Spinal cord (tissue), 10 donors: ENCODE measurements at places on chromosomes 13 and 19. TPM values are rescaled to one million over a fixed set of nuclear protein-coding genes. Genes with fewer than 3 reads are reported as not detected.

- no peak overlapping the region for H3K27ac ChIP-seq
- H3K4me1 ChIP-seq = no peaks in the 10 kb centered on the region
- no peaks in the 10 kb centered on the region for H3K36me3 ChIP-seq
- no peaks in the 10 kb centered on the region for H3K27me3 ChIP-seq
Measured at GRCh38 chr13:93758575-93758974, 532.0 kb downstream of the GPC6 start.

GRCh38 chr13:113275387-113275786 lies 21.7 kb upstream of the LAMP1 start:
- H3K4me1 ChIP-seq = no peaks in the 10 kb centered on the region
- peaks cover 14% of the 10 kb centered on the region for H3K36me3 ChIP-seq
- DNase-seq = peak; percentile 36
- H3K27me3 ChIP-seq = no peaks in the 10 kb centered on the region
- no peak overlapping the region for H3K4me3 ChIP-seq
- no peak overlapping the region for H3K27ac ChIP-seq

DNA sequence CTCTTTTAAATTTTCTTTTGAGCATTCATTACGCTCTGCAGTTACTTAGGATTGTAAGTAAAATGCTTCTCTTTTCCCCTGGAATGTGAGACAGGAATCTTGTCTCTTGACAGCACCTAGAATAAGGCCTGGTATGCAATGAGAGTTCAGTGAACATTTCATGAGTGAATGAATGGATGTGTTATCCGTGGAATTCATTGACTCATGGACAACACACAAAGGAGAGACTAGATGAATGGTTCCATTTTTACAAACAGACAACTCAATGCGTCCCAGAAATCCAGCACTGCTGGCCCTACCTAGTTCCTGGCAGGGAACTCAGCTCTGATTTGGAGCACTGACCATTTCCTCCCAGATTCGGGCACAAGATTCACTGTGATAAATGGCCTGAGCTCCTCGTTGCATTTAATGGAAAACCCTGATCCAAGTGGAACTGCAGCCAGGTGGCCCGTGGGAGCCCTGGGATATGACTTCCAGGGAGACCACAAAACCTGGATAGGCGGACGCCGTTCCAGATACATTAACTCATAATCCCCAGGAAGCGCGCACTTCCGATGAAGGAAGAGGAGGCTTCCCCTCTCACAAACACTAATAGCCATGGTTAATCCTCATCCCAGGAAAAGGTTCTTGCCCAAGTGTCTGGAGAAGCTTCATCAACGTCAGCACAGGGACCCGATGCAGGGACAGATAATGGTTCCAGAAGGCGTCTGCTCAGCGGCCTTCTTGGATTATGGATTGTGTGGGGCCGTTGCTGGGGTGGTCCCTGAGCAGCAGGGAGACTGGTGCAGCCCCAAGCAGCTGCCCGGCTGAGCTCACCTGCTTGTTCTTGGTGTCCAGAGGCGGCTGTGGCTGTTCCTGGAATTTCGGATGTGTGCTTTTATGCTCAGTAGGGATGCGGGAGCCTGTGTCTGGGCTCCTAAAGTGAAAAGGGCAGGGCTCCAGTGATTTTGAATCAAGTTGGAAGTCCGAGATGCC lies 211.1 kb upstream of the TSHZ3 start:
- H3K27ac ChIP-seq = no peak overlapping the region
- no peaks in the 10 kb centered on the region for H3K27me3 ChIP-seq
- no peaks in the 10 kb centered on the region for H3K36me3 ChIP-seq
- no peak for DNase-seq
- peaks cover 8% of the 10 kb centered on the region for H3K4me1 ChIP-seq

DNA sequence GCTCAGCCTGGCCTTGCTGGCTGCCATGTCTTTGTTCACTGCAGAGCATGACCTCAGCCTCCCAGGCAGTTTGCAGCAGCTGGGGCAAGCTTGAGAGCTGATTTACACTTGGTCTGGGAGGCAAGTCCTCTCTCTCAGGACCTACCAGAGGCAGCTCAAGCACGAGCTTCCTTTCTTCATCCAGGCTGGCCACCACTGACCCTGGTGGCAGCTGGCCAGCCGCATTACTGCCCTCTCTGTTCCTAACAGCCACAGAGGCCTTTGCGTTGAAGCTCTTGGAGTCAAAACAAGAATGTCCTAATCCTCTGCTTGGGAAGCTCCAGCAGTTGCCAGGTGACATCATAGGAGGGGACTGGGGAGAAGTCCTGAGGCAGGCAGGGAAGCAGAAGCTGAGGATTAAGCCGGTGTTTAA lies 85.7 kb downstream of the NUFIP1 start:
- peak overlapping the region; percentile 87 for H3K27ac ChIP-seq
- no peak for DNase-seq
- H3K36me3 ChIP-seq = no peaks in the 10 kb centered on the region
- H3K27me3 ChIP-seq = no peaks in the 10 kb centered on the region
- peaks cover 44% of the 10 kb centered on the region for H3K4me1 ChIP-seq

DNA sequence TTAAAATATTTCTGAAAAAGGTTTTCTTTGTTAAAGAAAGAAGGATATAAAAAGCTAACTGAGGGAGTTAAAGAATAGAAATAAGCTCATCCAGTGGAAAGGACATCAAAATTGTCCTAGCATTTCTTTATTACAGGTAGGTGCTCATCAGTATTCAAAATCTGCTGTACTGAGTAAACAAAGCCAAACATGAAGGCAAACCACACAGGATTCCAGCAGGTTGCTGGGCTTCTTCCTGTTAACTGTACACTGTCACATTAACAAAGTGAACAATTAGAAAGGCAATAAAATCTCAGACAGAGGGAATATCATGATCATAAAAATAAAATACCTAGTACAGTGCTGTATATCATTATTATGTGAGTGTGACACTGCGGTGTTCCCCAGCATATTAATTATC lies 1541.0 kb downstream of the SLITRK5 start:
- H3K4me1 ChIP-seq = no peaks in the 10 kb centered on the region
- H3K27me3 ChIP-seq = no peaks in the 10 kb centered on the region
- DNase-seq = no peak
- H3K36me3 ChIP-seq = no peaks in the 10 kb centered on the region
- H3K4me3 ChIP-seq = no peak overlapping the region

GRCh38 chr19:4624733-4625362 lies 14.5 kb upstream of the TNFAIP8L1 start:
- H3K4me1 ChIP-seq = peaks cover 12% of the 10 kb centered on the region
- DNase-seq = peak; percentile 26
- H3K4me3 ChIP-seq = no peak overlapping the region
- no peak overlapping the region for H3K27ac ChIP-seq
- H3K36me3 ChIP-seq = no peaks in the 10 kb centered on the region

- no peaks in the 10 kb centered on the region for H3K27me3 ChIP-seq
- no peak for DNase-seq
- H3K36me3 ChIP-seq = peaks cover 13% of the 10 kb centered on the region
Measured at GRCh38 chr13:72788831-72789230, 6.9 kb downstream of the PIBF1 start.

- H3K36me3 ChIP-seq = no peaks in the 10 kb centered on the region
- H3K27ac ChIP-seq = no peak overlapping the region
- H3K4me3 ChIP-seq = no peak overlapping the region
- H3K27me3 ChIP-seq = no peaks in the 10 kb centered on the region
- no peaks in the 10 kb centered on the region for H3K4me1 ChIP-seq
Measured at GRCh38 chr19:58492265-58492664, 16.1 kb downstream of the ZNF446 start.

GRCh38 chr13:33678084-33678483 lies 139.9 kb upstream of the RFC3 start:
- H3K36me3 ChIP-seq = no peaks in the 10 kb centered on the region
- H3K4me3 ChIP-seq = no peak overlapping the region
- no peak overlapping the region for H3K27ac ChIP-seq
- DNase-seq = no peak
- no peaks in the 10 kb centered on the region for H3K27me3 ChIP-seq

DNA sequence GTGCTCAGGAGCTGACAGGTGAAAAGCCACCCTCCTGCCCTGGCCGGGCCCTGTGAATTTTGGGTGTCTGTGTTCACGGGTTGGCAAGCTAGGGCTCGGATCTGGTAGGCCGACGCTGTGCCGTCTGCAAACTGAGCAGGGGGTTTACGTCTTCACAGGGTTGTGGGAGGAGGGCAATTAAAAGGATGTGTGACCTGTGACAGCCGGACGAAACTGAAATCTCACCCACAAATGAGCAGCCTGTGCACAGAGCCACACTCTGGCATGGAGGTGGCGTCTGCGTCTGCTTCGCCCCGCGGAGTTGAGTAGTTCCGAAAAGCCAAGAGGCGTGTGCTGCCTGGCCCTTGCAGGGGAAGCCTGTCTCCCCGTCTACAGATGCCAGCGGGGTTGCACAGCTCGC lies 117.3 kb downstream of the KDM4B start:
- peaks cover 49% of the 10 kb centered on the region for H3K4me1 ChIP-seq
- peaks cover 82% of the 10 kb centered on the region for H3K36me3 ChIP-seq
- DNase-seq = no peak
- H3K4me3 ChIP-seq = no peak overlapping the region

- peaks cover 7% of the 10 kb centered on the region for H3K4me1 ChIP-seq
- no peak overlapping the region for H3K27ac ChIP-seq
- no peak for DNase-seq
Measured at GRCh38 chr13:27259831-27260230, 8.5 kb downstream of the RPL21 start.

The KLF2 gene
- total RNA-seq = 22.5 TPM

DNA sequence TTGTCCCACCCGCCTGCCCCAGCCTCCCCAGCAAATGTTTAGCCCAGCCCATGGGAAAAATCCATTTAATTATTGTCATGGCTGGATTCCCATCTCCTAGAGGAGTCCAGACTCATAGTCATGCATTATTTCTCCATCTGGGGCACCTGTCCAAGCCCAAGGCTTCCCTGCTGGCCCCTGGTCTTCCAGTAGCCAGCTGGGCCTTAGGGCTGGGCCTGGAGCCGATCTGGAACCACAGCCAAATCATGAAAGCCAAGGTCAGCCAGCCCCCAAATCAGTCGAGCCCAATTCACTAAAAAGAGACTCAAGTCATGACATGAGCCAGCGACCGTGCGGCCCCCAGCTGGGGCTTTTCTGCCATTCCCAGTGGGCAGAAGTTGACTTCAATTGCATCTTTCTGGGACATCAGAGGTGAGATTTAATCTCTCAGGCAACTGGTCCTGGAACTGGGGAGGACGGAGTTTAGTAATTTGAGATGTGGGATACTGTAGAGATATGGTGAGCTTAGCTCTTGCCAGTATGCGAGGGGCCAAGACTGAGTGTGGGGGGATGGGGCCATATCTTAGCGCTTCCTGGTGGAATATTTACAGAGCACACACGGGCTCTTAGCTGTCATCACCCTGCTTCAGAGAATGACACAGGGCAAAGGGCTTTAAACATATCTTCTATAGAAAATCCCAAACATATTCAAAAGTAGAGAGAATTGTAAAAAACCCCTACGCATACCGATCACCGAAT lies 9.4 kb upstream of the PGLYRP2 start:
- H3K4me3 ChIP-seq = no peak overlapping the region
- no peak overlapping the region for H3K27ac ChIP-seq
- H3K27me3 ChIP-seq = no peaks in the 10 kb centered on the region
- H3K36me3 ChIP-seq = no peaks in the 10 kb centered on the region

The NLRP4 gene
- total RNA-seq = not detected

The NDUFA13 gene
- total RNA-seq = 103 TPM

GRCh38 chr19:49973987-49974386 lies 13.0 kb upstream of the SIGLEC11 start:
- no peak overlapping the region for H3K4me3 ChIP-seq
- no peak for DNase-seq
- H3K36me3 ChIP-seq = peaks cover 41% of the 10 kb centered on the region

DNA sequence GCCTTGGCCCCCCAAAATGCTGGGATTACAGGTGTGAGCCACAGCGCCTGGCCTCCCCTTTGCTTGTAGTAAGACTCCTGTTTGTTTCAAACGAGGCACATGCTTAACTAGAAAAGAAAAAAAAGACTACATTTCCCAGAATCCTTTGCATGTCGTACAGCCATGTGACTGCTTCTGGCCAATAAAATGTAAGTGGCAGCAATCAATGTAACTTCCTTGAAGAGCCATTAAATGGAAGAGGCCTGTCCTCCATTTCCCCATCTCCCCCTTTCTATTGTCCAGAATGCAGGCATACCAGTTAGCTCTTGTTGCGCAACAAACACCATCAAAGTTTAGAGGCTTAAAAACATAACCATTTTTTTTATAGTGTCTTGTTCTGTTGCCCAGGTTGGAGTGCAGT lies 10.4 kb upstream of the GPR32 start:
- no peaks in the 10 kb centered on the region for H3K27me3 ChIP-seq
- no peaks in the 10 kb centered on the region for H3K36me3 ChIP-seq
- H3K27ac ChIP-seq = no peak overlapping the region
- H3K4me3 ChIP-seq = no peak overlapping the region
- DNase-seq = no peak

- peaks cover 29% of the 10 kb centered on the region for H3K4me1 ChIP-seq
- H3K27me3 ChIP-seq = no peaks in the 10 kb centered on the region
- H3K4me3 ChIP-seq = no peak overlapping the region
Measured at GRCh38 chr19:31339411-31339810, 9.8 kb downstream of the TSHZ3 start.

- H3K4me1 ChIP-seq = no peaks in the 10 kb centered on the region
- no peaks in the 10 kb centered on the region for H3K36me3 ChIP-seq
- H3K4me3 ChIP-seq = no peak overlapping the region
- no peak for DNase-seq
- H3K27ac ChIP-seq = no peak overlapping the region
Measured at GRCh38 chr13:34628209-34628682, 313.8 kb upstream of the NBEA start.

- DNase-seq = no peak
- no peaks in the 10 kb centered on the region for H3K27me3 ChIP-seq
- H3K36me3 ChIP-seq = no peaks in the 10 kb centered on the region
- no peak overlapping the region for H3K27ac ChIP-seq
- H3K4me1 ChIP-seq = no peaks in the 10 kb centered on the region
- H3K4me3 ChIP-seq = no peak overlapping the region
Measured at GRCh38 chr13:60118696-60119400, 44.9 kb downstream of the DIAPH3 start.

GRCh38 chr13:78103936-78104335 lies 185.3 kb upstream of the EDNRB start:
- H3K4me3 ChIP-seq = no peak overlapping the region
- no peaks in the 10 kb centered on the region for H3K27me3 ChIP-seq
- DNase-seq = no peak
- no peaks in the 10 kb centered on the region for H3K36me3 ChIP-seq
- no peak overlapping the region for H3K27ac ChIP-seq
- H3K4me1 ChIP-seq = no peaks in the 10 kb centered on the region

The CLEC11A gene
- 44.7 TPM for total RNA-seq

- H3K27me3 ChIP-seq = peaks cover 58% of the 10 kb centered on the region
- H3K27ac ChIP-seq = no peak overlapping the region
- peaks cover 53% of the 10 kb centered on the region for H3K4me1 ChIP-seq
Measured at GRCh38 chr19:2477141-2477710, 1.3 kb downstream of the GADD45B start.

GRCh38 chr19:33806434-33806881 lies 9.8 kb downstream of the KCTD15 start:
- DNase-seq = no peak
- no peak overlapping the region for H3K27ac ChIP-seq
- H3K36me3 ChIP-seq = peaks cover 97% of the 10 kb centered on the region
- H3K4me3 ChIP-seq = no peak overlapping the region
- peaks cover 14% of the 10 kb centered on the region for H3K4me1 ChIP-seq
- H3K27me3 ChIP-seq = no peaks in the 10 kb centered on the region

The ZIK1 gene
- total RNA-seq = 17.4 TPM

The ADGRE1 gene
- not detected for total RNA-seq
